HFF-Myc (cell line): ENCODE measurements at places on chromosomes 1 and 21.

DNA sequence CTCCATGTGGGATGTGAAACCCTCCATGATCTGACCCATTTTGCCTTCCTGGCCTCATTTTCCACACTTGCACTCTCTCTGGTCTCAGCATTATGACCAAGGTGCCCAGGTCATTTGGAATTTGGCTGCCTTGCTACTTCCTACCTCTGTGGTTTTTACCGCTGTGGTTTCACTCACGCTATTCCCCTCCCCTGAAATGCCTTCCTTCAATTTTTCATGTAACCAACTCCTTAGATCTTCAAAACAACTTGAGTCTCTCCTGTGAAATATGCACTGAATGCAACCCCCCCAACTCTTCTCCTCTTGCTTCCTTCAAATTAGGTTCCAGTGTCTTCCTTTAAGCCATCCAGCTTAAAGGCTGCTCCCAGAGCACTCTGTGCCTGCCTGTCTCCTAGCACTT, 50.1 kb downstream of the PHC2 start:
- no peak for DNase-seq

- no peak for DNase-seq
Measured at GRCh38 chr1:43414634-43415223, 25.0 kb downstream of the SZT2 start.

DNA sequence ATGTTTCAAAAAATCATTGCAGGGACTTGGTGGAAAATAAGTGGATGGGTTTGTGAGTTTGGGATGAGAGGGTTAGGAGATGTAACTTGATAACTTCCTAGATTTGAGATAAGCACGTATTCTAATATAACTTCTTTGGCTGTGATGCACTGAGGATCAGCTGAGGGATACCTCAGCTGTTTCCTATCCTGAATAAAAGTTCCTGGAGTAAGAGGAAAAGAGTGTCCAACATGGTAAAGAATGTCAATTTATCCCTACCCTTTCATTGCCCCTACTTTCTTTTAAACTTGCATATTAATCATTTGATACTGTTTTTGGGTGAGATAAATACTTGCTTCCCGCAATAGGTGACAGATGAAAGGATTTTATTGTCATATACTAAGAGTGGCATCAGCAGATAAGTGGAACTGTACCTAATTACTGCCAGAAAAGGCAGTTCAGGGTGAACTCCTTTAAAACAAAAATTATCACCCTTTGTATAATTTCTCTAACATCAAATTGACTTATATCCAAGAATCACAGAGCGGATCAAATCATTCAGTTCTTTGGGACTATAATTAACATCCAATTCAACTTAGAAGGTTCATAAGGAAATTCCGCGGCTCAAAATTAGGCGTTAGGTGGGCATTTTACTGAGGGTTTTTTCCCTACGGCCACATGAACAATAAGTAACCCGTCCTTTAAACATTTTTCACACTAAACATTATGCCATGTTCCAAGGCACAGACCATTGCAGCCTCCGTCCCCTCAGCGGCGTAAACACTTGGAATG, 1.4 kb upstream of the SUCO start:
- DNase-seq: no peak

DNA sequence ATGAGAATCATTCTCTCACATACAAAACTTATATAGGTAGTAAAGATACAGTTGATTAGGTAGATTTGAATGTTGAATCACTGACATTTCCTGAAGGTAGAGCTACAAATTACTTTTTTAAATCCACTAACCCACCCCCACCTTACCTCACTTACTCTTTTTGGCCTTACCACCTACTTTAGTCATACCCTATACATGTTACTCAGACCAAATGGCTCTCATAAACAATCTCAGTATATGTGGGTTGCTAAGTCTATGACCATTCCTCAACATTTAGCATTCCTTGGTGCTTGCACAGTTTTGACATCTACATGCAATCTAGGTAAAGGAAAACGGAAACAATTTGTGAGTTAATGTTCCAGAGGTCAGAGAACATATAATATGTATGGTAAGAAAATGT, 26.3 kb downstream of the SYDE2 start:
- no peak for DNase-seq

DNA sequence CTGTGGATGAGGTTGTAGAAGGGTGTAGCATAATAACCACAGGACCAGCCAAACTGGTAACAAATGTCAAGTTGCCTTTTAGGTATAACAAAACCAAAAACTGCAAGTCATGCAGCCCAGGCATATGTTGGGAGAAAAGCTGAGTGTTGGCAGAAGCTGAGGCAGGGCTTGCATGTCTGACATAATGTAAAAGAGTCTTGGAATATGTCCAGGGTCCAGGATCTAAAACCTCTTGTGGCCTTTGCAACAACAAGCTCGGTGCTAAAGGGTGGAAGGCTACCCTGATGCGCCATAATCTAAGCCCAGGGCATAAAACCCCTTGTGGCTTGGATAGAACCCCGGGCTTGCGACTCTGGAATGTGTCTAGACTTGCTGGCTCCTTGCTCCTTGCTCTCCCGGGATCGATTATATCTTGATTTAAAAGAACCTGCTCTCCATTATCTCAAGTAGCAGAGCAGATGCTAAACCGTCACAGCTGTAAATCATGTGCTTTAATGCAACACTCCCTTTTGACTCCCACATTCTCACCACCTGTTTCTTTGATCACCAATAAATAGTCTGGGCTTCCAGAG, 26.5 kb upstream of the SLC35A3 start:
- DNase-seq: peak; percentile 77

DNA sequence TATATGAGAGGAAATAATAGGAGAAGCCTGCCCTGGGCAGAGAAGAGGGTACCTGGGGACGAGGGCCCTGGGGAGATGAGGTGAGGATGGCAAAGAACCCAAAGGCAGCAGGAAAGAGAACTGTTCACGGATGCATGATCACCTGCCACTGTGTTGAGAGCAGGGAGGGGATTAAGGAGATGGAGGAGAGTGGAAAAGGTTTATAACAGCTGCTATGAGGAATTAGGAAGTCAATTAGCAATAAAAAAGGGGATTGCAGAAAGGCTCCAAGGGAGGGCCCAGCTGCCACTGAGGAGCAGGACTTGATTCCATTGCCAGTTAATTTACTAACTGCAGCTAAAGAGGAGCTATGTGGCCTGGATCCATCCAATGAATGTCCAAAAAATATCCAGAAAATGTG, 61.1 kb downstream of the GFI1 start:
- DNase-seq: no peak

- DNase-seq: no peak
Measured at GRCh38 chr1:221669441-221669840, 72.4 kb downstream of the DUSP10 start.

- DNase-seq: no peak
Measured at GRCh38 chr1:238474263-238474662, 583.5 kb upstream of the ZP4 start.

GRCh38 chr1:93702111-93702827, 20.6 kb upstream of the BCAR3 start:
- no peak for DNase-seq

DNA sequence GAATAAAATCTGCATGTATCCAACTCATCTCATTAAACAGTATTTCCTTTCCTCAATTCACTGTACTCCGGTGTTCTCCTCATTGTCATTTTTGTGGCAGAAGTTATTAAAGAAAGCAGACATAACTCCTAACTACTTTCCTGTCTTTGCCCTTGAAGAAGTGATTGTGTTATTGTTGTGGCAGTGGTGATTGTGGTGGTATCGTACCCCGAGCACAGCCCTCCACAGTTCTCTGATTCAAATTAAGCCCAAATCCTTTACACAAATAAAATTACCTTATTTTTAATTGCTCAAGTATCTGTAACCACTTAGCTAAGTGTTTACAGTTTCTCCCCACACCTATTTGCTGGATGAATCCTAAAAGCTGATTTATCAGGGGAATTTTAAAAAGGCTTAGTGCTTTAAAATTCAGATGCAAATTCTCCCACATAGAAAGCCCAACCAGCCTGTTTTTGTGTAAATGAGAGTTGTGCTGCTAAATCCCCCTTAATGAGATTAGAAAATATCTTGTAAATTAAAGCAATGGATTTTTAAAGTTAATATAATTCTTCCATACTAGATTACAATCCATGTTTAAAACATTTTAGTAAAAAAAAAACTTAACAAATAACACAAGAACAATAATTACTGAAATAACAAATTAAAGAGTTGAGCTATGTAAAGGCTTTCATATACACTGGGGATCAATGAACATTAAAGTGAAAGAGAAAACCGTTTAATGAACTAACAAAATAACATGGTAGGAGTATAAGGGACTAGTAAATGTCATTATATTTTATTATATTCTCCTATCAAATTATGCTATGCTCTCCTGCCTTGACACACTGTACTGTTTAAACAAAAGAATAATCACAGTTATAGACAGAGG, 259.0 kb downstream of the NEGR1 start:
- no peak for DNase-seq

DNA sequence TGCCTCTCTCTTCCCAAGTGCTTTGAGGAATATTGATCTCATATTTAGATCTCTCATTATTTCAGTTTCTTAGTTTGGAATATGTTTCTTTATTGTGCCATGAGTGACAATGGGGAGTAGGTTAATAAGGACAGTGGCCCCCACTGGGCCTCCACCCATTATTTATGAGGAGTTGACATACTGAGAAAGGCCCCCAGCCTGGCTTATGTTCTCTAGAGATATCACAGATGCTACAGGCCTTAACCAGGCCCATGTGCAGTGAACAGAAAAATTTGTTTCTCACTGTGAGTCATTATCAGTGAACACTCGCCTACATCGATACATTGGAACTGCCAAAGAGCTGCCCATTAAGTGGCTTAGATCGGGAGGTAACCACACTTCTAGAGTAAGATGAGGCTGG, 35.7 kb upstream of the SYT6 start:
- DNase-seq: no peak

DNA sequence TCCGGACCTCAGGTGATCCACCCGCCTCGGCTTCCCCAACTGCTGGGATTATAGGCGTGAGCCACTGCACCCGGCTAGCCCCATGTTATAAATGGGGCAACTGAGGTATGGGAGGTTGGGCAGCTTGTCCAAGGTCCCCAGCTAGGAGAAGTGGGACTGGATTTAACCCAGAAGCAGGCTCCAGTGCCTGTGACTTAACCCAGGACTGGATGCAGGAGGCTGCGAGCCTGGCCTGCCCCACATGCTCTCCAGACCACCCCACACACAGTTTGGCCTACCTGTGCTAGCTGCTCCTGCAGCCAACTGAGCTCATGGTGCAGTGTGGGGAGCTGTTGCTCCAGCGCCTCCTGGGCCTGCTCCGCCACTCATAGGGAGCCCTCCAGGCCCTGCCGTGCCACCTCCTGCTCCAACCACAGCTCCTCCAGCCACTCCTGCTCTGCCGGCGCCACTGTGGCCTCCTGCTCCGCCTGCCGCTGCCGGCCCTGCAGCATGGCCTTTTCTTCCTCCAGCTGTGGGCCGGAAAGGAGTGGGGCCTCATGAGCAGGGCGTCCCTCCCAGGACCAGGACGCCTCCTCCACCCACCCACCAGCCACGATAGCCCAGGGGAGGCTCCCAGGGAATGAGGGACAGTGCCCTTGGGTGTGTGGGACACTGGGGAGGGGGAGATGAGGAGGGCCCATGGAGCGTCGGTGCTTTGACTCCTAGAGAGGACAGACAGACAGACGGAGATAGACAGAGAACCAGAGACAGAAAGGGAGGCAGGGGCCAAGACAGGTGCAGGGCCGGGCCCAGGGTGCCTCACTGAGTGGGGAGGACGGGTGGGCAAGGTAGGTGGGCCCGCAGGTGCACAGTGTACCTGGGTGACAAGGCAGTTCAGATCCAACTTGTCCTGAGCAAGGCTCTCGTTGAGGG, 12.4 kb upstream of the NBPF1 start:
- no peak for DNase-seq

DNA sequence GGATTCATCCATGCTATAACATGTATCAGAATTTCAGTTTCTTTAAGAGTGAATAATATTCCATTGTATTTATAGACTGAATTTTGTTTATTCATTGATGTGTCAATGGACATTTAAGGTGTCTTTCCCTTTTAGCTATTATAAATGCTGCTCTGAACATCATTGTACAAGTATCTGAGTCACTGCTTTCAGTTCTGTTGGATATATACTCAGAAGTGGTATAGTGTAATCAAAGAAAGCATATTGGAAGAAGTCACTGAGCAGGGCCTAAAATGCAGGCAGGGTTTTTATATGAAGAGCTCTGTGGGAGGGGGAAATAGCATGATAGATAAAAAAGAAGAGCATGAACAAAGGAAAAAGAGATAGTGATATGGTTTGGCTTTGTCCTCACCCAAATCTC, 22.5 kb downstream of the TYW3 start:
- no peak for DNase-seq

DNA sequence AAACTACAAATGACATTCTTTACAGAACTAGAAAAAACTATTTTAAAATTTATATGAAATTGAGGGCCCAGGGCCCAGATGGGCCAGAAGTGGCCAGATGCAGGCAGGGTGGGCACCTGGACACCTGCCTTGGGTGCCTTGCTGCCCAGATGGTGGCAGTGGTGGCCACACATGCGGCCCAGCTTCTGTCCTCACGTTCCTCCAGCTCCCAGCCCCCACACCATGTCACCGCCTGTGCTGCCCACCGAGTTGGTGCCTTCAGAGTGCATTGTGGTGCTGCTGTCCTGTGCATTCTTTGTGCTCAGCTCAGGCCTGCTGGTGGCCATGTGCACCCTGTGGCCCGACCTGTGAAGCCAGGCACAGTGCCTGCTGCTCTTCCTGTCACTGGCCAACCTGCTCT, 216.8 kb upstream of the CXADR start:
- no peak for DNase-seq

DNA sequence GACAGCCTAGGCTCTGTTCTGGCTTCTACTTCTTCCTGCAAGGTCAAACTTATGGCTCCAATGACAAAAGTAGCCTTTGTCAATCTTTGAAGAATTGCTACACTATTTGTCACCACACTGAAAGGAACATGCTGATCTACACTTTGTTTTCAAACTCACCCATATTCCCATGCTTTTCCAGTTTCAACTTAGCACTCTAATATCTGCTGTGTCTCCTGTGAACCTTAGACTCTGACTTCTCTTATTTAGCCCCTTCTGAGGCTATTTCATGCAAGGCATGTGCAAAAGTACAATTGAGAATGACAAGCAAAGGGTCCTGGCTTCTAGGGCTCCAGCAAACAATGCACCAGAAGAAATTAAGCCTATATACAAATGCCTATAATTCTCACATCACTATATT, 374.9 kb downstream of the VAV3 start:
- DNase-seq: no peak

GRCh38 chr1:14062669-14063068, 362.7 kb downstream of the PRDM2 start:
- DNase-seq: no peak

GRCh38 chr1:216523449-216524190, 100.4 kb upstream of the USH2A start:
- no peak for DNase-seq

- no peak for DNase-seq
Measured at GRCh38 chr1:154791292-154792166, 78.6 kb downstream of the KCNN3 start.

- no peak for DNase-seq
Measured at GRCh38 chr21:32099812-32100416, 178.9 kb downstream of the MIS18A start.

DNA sequence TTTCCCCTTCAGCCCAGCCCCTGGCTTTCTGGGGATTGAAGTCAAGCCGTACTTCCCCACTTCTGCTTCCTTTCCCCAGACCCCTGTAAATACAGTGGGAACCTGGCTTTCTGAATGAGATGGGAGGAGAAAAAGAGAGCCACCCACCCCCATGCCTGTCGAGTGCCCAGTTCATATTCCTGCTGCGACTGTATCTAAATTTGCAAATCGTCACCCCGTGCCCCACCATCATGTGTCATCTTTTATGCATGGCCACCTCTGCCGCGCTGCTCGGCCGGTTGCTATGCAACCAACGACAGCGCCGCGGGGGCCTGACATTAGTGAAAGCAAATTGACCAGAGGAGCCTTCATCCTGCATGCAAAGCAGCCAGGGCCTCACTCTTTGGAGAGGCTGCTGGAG, 143.0 kb downstream of the ELAVL4 start:
- no peak for DNase-seq
